Memory B cell (primary cell): ENCODE measurements at places on chromosomes 5 and 9.

- no peak for DNase-seq
These were observed 18.2 kb upstream of the CEP120 start for GRCh38 chr5:123441408-123441807.

DNA sequence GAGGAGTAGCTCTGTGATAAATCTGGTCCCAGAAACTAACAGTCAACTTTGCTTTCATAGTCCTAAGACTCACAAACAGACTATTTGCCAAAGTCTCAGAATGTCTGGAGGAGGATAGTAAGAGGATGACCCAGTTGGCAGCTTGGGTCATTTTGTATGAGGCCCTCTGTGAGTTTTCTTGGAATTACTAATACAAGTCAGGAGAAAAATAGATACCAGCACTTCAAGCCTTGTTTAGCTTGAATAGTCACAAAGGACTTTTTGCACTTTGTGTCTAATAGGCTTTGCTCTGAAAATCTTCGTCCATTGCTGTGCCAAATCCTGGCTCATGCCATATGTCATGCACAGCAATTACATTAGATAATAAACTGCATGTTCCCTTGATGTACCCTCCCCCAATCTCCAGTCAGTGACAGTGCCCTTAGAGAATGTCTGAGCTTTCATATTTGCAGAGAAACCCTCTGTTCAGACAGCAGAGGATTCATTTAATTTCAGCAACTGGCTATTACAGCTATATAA, 612.8 kb downstream of the CSNK1G3 start:
- no peak for DNase-seq

GRCh38 chr5:138700581-138701362, 52.5 kb upstream of the CTNNA1 start:
- no peak for DNase-seq

- DNase-seq, result no peak
These were observed 1.1 kb upstream of the PTGER4 start for GRCh38 chr5:40678460-40679147.

DNA sequence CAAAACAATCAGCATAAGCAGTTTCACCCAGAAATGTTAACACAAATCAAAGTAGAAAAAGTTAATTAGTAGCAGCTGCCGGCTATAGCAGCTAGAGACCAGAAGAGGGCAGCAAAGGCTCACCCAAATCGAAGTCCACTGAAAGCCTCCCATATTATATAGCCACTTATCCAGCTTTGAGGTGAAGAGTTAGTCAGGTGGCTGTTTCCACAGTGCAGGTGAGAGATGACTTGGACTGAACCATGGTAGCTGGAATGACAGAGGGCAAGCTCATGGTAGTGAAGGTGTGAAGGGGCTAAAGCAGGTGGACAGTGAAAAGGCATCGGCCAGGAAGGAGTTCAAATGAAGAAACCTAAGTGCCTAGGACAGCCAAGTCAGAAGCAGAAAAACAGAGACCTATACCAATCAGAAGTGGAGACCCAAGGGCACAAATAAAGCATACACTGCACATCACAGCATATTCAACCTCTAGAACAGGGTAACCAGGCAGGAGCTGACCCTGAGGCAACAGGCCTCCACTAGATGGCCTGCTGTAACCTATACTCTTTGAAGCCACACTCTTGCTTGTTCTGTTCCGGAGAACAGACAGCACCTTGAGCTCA, 7.2 kb upstream of the RNF38 start:
- peak; percentile 44 for DNase-seq

GRCh38 chr9:114449236-114449635, 56.0 kb downstream of the WHRN start:
- DNase-seq, result no peak

- DNase-seq, result no peak
These were observed 28.2 kb downstream of the RGS7BP start for GRCh38 chr5:64534033-64534432.

DNA sequence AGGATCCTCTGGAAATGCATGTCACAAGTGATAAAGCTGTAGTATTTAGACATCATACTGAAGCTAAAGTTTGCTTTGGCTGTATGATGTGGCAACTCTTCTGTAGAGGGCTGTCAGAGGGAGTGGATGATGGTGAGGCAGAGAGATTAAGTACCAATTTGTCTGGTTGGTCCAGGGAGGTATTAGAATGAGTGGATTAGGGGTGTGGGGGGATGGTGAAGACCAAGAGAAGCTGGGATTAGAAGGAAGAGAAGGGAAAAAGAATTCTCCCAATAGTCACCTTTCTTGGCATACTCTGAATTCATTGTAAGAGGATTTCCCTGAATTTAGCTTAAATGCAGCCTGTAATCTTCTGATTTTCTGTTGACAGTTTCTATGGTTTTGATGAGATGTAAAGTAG, 3.6 kb downstream of the PCDHAC2 start:
- DNase-seq, result no peak

DNA sequence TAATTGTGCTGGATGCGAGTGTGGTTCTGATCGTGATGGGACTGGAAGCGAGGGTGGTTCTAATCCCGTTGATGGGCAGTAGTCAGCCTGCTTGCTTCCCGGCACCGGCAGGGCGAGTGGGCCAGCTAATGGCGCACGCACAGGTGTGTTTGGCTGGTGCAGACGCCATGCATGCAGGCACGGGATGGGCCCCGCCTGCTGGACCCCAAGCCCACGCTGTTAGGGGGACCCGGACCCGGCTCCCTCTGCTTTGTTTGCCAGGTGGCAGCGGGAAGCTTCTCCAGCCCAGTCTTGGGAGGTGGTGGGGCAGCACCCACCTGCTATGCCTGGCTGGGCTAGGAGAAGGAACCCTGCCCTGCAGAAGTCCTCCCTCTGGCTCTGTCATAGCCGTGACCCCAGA, 70.3 kb downstream of the VAV2 start:
- no peak for DNase-seq

DNA sequence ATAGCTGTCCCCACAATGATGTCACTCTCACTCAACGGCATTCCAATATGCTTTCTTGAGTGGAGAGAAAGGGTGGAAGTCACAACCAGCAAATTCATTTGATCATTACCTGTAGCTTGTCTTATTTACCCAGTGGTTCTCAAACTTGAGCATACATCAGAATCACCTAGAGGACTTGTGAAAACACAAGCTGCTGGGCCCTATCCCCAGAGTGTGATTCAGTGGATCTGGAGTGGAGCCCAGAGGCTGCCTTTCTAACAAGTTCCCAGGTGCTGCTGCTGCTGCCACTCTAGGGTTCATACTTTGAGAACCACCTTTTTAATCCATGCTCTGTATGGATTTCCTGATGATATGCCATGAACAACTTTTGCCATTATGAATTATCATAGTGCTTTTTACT, 94.7 kb downstream of the KLHL3 start:
- DNase-seq, result no peak

DNA sequence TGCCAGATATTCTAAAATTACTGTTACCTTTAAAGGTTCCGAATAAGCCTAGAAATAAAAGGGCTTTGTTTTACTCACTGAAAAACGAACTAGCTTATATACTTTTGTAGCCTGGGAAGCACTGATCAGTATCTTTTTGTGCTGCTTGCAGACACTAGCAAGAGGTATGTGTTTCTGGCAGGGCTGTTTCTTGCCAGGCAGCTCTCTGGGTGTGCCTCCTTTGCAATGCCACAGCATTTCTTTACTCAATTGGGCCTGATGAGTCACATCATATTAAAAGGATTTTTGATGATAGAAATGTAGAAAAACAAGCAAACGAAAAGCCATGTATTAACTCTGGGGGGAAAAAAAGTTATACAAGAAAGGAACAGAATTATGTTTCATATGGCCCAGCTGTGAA, 35.6 kb downstream of the CD180 start:
- DNase-seq, result no peak

DNA sequence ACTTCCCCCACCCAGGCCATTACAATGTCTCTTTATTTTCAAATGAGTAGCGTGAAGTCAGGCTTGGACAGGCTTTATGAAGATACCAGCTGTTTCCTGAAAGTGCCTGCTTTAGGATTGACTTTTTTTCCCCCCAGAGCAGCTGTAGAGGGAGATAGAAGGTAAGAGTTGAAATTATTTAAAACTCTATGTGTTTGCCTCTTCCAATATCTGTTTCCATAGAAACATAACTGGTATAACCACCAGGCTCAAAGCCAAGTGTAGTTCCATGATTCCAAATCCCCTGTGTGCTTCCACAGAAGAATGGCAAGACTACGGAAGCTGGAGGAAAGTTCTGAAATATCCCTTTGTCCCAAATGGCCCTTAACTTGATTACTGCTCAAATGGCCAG, 87.4 kb upstream of the TBC1D2 start:
- no peak for DNase-seq

DNA sequence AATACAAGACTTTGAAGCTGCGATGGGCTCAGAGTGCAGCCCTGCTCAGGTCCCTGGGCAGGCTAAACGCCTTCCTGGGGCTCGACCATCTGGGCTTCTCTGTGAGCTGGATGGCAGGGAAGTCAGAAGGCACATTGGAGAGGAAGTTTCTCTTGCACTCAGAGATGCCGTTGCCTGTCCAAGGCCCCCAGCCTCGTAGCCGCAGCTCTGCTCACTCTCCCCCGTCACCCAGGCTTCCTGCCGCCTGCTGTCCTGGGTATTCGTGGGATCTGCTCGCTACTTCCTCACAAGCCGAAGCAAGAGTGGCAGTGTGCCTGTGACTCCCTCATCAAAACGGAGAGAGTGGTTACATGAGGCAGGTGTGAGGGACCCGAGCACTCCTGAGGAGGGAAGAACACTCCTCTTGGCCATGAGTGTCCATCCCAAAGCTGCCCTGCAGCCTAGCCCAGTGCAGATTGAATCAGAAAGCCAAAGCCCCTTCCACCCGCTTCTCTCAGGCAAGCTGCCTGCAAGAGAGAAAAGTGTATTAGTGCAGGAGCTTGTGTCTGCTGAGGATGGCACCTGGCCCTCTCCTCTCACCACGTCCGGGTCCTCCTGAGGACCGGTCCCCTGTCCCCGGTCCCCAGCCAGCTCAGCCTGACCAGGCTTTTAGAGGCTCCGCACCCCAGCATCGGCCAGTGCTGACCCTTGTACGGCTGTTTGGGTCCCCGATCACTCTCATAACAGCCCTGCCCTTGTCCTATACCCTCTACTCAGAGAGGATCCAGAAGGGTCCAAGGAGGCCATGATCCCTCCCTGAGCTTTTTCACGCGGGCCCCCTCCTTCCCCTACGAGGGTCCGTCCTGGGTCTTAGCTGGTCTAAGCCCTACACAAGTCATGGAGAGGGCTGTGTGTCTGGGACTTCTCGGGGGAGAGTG, 7.3 kb downstream of the FCN2 start:
- no peak for DNase-seq

DNA sequence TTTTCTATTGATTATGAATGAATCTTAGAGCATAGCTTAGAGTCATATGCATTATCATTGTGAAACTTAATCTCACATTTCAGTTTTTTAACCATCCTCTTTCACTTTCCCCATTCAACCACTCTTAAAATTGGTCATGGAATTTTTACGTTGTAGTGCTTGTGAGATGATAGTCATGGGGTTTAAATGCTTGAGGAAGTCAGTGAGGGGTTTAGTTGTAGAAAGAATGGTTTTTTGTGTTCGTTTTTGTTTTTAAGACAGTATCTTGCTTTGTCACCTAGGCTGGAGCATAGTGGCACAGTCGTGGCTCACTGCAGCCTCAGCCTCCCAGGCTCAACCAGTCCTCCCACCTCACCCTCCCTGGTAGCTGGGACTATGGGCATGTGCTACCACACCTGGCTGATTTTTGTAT, 19.6 kb downstream of the UGCG start:
- DNase-seq, result no peak

- no peak for DNase-seq
These were observed 6.4 kb downstream of the GABBR2 start for GRCh38 chr9:98702340-98702739.

DNA sequence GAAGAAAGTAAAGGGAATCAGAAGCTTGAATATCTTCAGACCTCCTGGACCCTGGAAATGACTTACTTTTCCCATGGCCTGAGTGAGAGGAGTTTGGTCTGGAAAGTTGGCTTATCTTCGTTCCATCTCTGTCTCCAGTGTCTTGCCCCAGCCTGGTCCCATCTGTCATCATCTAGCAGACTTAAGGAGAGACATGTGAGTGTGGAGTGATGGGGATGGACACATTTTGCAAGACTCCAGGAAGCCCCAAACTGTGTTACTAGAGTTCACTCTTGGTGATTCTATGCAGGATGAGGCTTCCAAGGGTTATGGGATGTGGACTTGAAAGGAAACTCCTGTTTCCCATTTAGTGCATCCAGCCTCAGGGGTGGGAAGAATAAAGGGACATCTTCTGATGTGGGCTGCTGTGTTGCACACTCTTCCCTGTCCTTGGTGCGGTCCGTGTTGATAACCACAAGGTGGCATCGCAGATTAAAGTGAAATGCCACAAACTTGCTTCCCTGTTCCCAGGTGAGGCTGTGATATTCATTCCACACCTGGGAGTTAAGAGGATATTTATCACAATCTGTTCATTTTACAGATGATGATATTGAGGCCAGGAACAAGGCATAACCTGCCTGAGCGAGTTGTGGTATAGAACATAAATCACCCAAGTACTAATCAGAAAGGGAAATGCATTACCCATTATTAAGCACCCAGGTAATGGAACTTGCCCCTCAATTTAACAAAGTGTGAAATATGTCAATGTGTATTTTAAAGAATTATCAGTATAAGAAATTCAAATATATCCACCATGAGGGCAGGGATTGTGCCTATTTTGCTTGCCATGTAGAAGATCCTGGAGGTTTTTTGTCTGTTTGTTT, 269.9 kb upstream of the PAPPA start:
- no peak for DNase-seq

DNA sequence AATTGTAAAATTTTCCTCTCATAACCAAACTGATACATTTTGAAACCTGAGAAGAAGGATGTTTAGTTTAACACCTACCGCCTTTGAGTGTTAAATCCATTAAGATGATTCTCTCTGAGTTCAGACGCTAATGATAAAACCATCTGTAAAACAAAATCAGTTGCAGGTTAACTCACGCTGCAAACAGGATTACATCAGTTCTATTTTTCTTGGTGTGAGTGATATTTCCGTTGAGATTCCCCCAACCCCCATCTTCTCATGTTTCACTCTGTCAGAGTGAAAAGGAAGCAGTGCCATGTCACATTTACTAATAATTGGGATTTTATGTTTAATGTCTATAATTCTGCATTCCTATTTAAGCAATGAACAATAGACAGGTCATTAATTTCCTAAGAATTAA, 146.5 kb downstream of the FANCC start:
- no peak for DNase-seq

- no peak for DNase-seq
These were observed 146.1 kb downstream of the MAST4 start for GRCh38 chr5:66742083-66742895.
